Effector memory CD4-positive, alpha-beta T cell (primary cell): ENCODE measurements at places on chromosomes 1 and 21.

DNA sequence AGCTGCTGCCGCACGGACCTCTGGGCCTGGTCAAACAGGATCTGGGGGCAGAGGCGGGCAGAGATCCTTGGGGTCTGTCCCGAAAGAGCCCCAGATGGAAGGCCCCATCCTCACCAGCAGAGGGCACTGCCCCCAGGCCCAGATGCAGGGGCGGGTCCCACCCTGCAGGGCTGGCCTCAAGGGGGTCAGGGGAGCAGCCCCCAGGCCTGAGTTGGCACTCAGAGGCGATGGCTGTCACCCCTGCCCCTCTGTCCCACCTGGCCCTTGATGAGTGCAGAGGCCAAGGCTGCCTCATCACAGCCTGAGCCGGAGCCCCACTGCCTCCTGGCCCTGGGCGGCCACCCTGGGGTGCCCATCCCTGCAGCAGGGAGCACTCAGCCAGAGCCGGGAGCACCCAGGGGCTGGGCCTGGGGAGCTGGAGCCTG is 5.7 kb downstream of the ACAP3 start:
- no peak for DNase-seq
- H3K27me3 ChIP-seq: no peaks in the 10 kb centered on the region
- no peak overlapping the region for H3K27ac ChIP-seq
- H3K4me3 ChIP-seq: no peak overlapping the region
- no peaks in the 10 kb centered on the region for H3K36me3 ChIP-seq

DNA sequence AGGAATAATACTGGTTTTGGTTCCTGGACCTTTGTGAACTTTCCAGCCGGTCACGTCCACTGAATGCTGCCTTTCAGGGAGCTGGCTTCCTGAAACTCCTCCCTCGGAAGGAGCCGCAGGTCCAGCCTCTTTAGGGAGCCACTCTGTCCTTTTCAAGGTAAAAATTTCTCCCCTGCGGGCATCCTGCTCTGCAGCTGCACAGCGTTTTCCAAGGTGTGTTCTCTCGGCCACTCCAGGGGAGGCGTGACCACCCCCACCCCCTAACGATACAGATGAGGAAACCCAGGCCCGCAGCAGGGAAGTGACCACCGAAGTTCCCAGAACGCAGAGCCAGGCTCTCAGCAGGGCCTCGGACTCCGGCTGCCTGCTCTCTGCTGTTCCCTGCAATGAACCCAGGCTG is 21.5 kb downstream of the PADI2 start:
- H3K27me3 ChIP-seq: no peaks in the 10 kb centered on the region
- no peak overlapping the region for H3K27ac ChIP-seq
- H3K36me3 ChIP-seq: no peaks in the 10 kb centered on the region
- no peaks in the 10 kb centered on the region for H3K4me1 ChIP-seq
- DNase-seq: no peak

- DNase-seq: no peak
- H3K4me3 ChIP-seq: no peak overlapping the region
- H3K36me3 ChIP-seq: no peaks in the 10 kb centered on the region
- no peaks in the 10 kb centered on the region for H3K27me3 ChIP-seq
- no peaks in the 10 kb centered on the region for H3K4me1 ChIP-seq
- no peak overlapping the region for H3K27ac ChIP-seq
Observed at GRCh38 chr1:202038688-202039346, 28.4 kb downstream of the ELF3 start.

GRCh38 chr1:230797942-230798365 is 50.8 kb downstream of the CAPN9 start:
- no peaks in the 10 kb centered on the region for H3K27me3 ChIP-seq
- DNase-seq: no peak
- no peaks in the 10 kb centered on the region for H3K36me3 ChIP-seq

- DNase-seq: no peak
- no peaks in the 10 kb centered on the region for H3K36me3 ChIP-seq
- H3K4me1 ChIP-seq: no peaks in the 10 kb centered on the region
- H3K4me3 ChIP-seq: no peak overlapping the region
Observed at GRCh38 chr1:117562581-117563491, 43.0 kb upstream of the TENT5C start.

- no peak for DNase-seq
- H3K4me3 ChIP-seq: peak overlapping the region; percentile 58
- H3K4me1 ChIP-seq: peaks cover 15% of the 10 kb centered on the region
- no peaks in the 10 kb centered on the region for H3K36me3 ChIP-seq
- H3K27ac ChIP-seq: peak overlapping the region; percentile 50
- no peaks in the 10 kb centered on the region for H3K27me3 ChIP-seq
Observed at GRCh38 chr1:89762386-89762778, 58.5 kb upstream of the LRRC8D start.

DNA sequence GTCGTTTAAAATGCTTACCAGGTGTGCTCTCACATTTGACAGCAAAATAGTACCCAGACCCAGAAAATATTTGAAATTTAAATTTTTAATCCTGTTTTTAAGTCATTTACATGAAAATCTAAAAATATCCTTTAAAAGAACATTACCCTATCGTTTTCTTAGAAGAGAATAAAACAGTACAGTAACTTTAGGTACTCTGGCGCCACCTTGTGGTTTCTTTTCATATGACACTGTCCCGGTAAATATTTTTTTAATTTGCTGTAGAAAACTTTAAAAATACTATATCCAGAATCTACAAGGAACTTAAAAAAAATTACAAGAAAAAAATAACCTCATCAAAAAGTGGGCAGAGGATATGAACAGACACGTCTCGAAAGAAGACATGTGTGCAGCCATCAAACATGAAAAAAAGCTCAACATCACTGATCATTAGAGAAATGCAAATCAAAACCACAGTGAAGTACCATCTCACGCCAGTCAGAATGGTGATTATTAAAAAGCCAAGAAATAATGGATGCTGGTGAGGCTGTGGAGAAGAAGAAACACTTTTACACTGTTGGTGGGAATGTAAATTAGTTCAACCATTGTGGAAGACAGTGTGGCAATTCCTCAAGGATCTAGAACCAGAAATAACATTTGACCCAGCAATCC is 129.2 kb downstream of the RGS21 start:
- no peaks in the 10 kb centered on the region for H3K27me3 ChIP-seq
- DNase-seq: peak; percentile 5
- H3K36me3 ChIP-seq: no peaks in the 10 kb centered on the region
- no peaks in the 10 kb centered on the region for H3K4me1 ChIP-seq
- H3K4me3 ChIP-seq: no peak overlapping the region
- H3K27ac ChIP-seq: no peak overlapping the region

GRCh38 chr1:69196071-69196470 is 371.7 kb upstream of the LRRC7 start:
- no peaks in the 10 kb centered on the region for H3K4me1 ChIP-seq
- H3K36me3 ChIP-seq: no peaks in the 10 kb centered on the region
- no peak for DNase-seq
- H3K4me3 ChIP-seq: no peak overlapping the region
- H3K27me3 ChIP-seq: no peaks in the 10 kb centered on the region

- H3K4me3 ChIP-seq: no peak overlapping the region
- H3K4me1 ChIP-seq: no peaks in the 10 kb centered on the region
- no peak overlapping the region for H3K27ac ChIP-seq
- no peaks in the 10 kb centered on the region for H3K36me3 ChIP-seq
Observed at GRCh38 chr1:71269818-71270217, 189.0 kb upstream of the ZRANB2 start.

- no peak overlapping the region for H3K4me3 ChIP-seq
- no peaks in the 10 kb centered on the region for H3K4me1 ChIP-seq
- no peaks in the 10 kb centered on the region for H3K36me3 ChIP-seq
- DNase-seq: no peak
Observed at GRCh38 chr21:45726438-45726837, 82.9 kb downstream of the PCBP3 start.

- no peaks in the 10 kb centered on the region for H3K27me3 ChIP-seq
- no peaks in the 10 kb centered on the region for H3K4me1 ChIP-seq
- H3K4me3 ChIP-seq: no peak overlapping the region
- H3K27ac ChIP-seq: no peak overlapping the region
Observed at GRCh38 chr1:240329443-240329842, 237.8 kb downstream of the FMN2 start.

DNA sequence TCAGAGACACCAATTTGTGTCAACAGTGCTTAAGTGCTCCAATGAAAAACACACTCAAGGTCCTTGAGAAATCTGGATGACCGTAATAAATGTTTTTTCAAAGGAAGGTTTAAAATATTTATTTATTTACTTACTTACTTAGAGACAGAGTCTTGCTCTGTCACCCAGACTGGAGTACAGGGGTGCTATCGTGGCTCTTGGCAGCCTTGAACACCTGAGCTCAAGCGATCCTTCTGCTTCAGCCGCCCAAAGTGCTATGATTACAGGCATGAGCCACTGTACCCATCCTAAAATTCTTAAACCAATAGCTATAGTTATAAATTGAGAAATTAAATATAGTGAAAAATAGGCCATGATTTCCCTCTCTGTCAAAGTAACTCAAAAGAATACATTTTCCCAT is 17.3 kb upstream of the ERICH3 start:
- no peak overlapping the region for H3K27ac ChIP-seq
- no peaks in the 10 kb centered on the region for H3K27me3 ChIP-seq
- H3K4me3 ChIP-seq: no peak overlapping the region
- no peak for DNase-seq

- no peaks in the 10 kb centered on the region for H3K27me3 ChIP-seq
- H3K27ac ChIP-seq: no peak overlapping the region
- H3K4me1 ChIP-seq: no peaks in the 10 kb centered on the region
- DNase-seq: no peak
- H3K36me3 ChIP-seq: peaks cover 25% of the 10 kb centered on the region
Observed at GRCh38 chr21:43004926-43005325, 30.6 kb downstream of the PKNOX1 start.

GRCh38 chr21:40402884-40403582 is 443.9 kb downstream of the DSCAM start:
- no peaks in the 10 kb centered on the region for H3K4me1 ChIP-seq
- H3K36me3 ChIP-seq: no peaks in the 10 kb centered on the region
- H3K27me3 ChIP-seq: no peaks in the 10 kb centered on the region
- no peak overlapping the region for H3K27ac ChIP-seq

GRCh38 chr1:190102757-190103326 is 374.8 kb downstream of the BRINP3 start:
- no peak overlapping the region for H3K4me3 ChIP-seq
- no peak for DNase-seq
- H3K27me3 ChIP-seq: no peaks in the 10 kb centered on the region

DNA sequence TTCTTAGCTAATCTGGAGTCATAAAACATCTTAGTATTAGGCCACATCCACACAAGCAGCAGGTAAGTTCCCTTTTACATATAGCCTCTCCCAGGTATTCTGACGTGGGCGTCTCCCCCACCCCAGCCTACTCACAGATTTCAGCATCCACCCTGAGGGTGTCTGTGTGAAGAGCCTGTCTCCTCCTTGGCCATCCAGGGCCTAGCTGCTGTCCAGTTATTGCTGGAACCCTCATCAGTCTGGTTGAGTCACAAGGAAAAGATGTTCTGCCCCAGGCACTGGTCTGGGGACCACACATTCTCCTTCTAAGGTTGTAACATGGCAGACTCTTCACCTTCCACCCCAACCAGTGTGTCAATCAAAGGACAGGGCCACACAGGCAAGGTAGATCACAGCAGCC is 57.6 kb downstream of the ETS2 start:
- no peaks in the 10 kb centered on the region for H3K4me1 ChIP-seq
- no peak for DNase-seq
- H3K36me3 ChIP-seq: no peaks in the 10 kb centered on the region

GRCh38 chr1:186102547-186103148 is 272.4 kb downstream of the TPR start:
- H3K4me1 ChIP-seq: no peaks in the 10 kb centered on the region
- no peak for DNase-seq
- H3K27ac ChIP-seq: no peak overlapping the region
- no peaks in the 10 kb centered on the region for H3K36me3 ChIP-seq
- no peaks in the 10 kb centered on the region for H3K27me3 ChIP-seq
- no peak overlapping the region for H3K4me3 ChIP-seq

GRCh38 chr1:64743954-64744491 is 852 bp upstream of the RAVER2 start:
- no peaks in the 10 kb centered on the region for H3K4me1 ChIP-seq
- no peaks in the 10 kb centered on the region for H3K36me3 ChIP-seq
- H3K4me3 ChIP-seq: peak overlapping the region; percentile 74
- H3K27me3 ChIP-seq: no peaks in the 10 kb centered on the region
- no peak for DNase-seq

DNA sequence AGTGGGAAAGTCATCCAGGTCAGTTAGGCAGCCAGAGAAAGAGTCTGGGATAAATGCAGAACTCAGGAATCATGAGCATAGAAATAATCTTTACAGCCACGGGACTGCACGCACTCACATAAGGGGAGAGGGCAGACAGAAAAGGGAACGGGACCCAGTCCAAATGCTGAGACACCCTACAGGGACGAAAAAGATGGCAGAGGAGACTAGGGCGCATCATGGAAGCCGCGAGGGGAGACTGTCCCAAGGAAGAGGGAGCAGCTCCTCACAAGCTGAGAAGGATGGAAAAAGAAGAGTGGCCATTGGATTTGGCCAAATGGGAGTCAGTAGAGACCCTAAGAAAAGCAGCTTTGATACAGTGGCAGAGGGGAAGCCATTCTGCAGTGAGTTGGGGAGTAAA is 102.9 kb upstream of the TLR5 start:
- no peak for DNase-seq
- no peak overlapping the region for H3K27ac ChIP-seq
- H3K4me1 ChIP-seq: peaks cover 16% of the 10 kb centered on the region
- H3K27me3 ChIP-seq: no peaks in the 10 kb centered on the region
- H3K36me3 ChIP-seq: no peaks in the 10 kb centered on the region

- H3K36me3 ChIP-seq: no peaks in the 10 kb centered on the region
- no peak for DNase-seq
- no peaks in the 10 kb centered on the region for H3K4me1 ChIP-seq
- no peaks in the 10 kb centered on the region for H3K27me3 ChIP-seq
- H3K27ac ChIP-seq: no peak overlapping the region
Observed at GRCh38 chr1:59128784-59129227, 168.1 kb upstream of the FGGY start.

- no peak for DNase-seq
- H3K4me1 ChIP-seq: peaks cover 26% of the 10 kb centered on the region
- peak overlapping the region; percentile 16 for H3K4me3 ChIP-seq
- peak overlapping the region; percentile 46 for H3K27ac ChIP-seq
Observed at GRCh38 chr1:66300972-66301451, 232.9 kb upstream of the SGIP1 start.

DNA sequence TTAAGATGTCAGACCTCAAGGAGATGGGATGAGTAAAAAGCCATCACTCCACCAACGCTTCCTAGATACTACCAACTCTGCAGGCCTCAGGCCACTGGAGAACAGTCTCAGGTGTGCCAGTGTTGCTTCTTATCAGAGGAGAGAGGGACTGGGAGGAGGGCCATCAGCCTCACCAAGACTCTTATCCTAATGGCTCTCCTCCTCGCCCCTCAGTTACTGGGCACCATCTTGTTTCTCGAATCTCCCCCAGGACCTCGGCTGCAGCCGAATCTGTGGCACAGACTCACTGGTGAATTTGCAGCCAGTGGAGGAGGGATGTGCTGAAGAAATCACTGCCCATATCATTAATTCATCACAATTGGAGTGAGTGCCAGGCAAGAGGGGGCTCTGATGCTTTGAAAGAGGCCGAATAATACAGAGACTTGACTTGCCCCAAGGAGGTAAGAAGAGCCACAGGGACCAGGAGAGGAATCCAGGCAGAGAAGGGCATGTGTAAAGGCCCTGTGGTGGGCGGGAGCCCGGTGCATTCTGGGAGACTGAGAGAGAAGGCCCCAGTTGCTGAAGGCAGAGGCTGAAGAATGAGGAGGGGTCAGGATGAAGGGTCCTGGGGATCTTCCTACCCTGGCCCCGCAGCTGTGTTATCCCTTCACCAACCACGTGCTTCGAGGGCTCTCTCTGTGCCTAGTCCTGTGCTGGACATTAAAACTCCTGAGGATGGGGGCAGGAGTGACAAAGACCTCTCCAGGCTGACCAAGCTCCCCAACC is 129.8 kb downstream of the PTPRU start:
- no peaks in the 10 kb centered on the region for H3K27me3 ChIP-seq
- no peak for DNase-seq
- no peaks in the 10 kb centered on the region for H3K36me3 ChIP-seq
- H3K4me3 ChIP-seq: no peak overlapping the region
- H3K27ac ChIP-seq: no peak overlapping the region
